ENCODE measurements at places on chromosomes 7 and 10.

DNA sequence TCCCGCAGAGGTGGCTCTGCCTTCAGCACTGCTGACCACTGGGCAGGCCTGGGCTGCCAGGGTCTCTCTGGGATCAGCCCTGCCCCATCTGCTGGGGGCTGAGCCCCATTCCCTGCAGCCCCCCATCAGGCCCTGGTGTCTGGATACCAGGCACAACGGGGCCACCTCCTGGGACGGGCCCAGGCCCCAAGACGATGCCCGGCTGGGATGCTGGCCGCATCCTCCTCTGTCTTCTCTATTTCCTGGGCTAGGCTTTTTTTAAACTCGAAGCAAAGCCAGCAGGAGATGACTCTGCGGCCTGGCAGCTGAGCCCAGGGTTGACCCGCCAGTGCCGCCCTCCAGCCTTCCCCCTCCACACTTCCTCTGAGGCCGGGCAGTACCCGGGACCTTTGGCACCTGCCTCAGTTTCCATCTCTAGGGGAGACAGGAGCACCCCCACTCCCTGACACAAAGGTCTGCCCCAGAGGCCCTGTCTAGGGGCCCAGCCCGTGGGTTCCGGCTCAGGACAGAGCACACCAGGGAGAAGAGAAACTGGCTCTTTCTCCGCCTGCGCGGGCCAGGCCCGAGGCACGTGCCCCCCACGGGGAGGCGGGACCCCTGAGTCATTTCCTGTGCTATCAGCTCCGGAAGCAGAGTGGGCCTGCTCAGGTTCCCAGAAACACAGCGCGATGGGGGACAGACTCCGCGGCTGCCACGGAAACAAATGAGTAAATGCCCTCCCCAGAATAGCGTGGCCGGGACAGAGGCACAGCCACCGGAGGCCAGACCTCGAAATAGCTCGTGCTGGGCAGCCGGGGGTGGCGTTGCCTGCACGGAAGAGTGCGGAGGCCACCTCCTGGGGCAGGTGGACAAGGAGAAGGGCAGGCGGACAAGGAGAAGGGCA is 84.6 kb upstream of the PDGFA start:
- no peak for DNase-seq

DNA sequence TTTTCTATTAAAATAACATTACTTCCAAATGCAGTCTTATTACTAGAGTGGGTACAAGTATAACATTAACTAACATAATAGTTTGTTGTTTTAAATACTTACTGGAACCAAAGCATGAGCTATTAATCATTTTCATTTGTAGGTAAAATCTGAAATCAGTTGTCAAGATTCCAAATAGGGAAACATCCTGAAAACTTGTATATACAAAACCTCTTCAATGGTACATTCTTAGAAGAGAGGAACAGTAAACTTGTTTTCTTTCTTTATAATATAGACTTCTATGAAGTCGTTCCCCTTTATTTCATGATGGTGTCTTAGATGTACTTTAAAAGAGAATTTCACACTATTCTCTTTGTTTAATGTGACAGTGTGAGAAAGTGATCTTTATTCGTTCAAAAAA is 85.9 kb downstream of the VTI1A start:
- no peak for DNase-seq

- DNase-seq: no peak
Measured at GRCh38 chr10:69628891-69629290, 1.2 kb upstream of the FAM241B start.

DNA sequence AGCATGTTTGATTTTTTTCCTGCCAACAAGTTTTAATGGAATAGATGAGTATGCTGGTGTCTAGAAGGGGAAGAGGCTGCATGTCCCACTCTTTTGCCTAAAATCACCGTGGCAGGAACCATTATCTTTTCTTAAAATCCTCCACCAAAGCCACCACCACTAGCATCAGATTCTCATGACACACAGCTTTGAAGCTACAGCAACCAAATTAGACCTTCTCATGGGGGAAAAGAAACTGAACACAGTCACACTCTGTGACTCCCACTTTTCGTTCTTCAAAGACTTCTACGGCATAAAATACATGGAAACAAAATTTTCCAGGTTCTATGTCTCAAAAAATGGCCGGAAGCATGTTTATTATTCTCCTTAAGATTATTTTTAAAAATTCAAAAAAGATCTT is 81.8 kb downstream of the SGMS1 start:
- DNase-seq: no peak

DNA sequence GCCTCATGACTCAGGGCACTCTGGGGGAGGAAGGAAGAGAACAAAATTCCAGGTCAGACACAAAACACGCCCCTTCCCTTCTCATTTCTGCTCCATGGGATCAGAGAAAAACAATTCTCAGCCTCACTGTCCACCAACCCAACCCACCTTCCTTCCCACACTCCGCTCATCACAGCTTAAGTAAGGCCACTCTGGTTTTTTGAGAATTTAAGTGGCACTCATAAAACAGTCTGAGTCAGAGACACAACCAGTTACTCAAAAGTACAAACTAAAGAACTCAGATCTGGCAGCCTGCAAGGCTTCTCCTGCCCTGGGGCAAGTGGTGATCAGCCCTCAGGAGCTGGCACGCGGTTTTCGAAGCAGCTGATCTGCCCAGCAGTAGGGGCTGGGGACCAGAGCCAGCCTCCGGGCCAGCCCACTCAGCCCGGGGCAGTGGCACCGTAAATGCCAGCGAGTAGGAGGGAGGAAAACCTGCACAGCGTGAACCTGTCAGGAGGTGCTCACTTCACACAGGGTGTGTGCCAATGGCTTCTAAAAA is 39.1 kb upstream of the ABLIM1 start:
- DNase-seq: peak; percentile 82

DNA sequence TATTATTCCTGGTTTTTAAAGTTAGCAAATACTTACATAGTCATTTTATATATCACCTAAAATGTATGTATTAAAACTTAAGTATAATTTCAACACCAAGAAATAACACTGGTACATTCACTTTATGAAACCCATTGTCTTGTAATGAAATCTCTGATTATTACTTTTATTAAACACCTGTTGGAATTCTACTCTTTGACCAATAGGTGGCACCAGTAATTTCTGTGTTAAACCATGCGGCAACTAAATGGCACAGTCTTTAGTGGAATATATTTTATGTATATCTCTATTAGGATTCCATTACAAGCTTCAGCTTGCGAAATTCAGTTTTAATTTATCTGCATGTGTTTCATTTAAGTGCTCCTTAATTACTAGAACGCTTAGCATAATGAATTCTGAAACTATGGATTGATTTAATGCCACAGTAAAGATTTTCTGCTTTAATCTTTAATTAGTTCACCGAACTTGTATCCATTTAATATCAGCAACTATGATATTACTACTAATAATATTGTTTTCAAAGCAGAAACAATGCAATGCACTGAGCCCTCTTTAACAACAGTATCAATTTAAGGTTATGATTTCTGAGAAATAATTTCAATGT is 181.3 kb downstream of the MAGI2 start:
- DNase-seq: no peak

- DNase-seq: no peak
Measured at GRCh38 chr10:132627666-132628531, 90.3 kb downstream of the INPP5A start.

GRCh38 chr10:52257692-52258075 is 56.4 kb upstream of the DKK1 start:
- no peak for DNase-seq

GRCh38 chr7:77337456-77337990 is 78.6 kb downstream of the GSAP start:
- DNase-seq: no peak

DNA sequence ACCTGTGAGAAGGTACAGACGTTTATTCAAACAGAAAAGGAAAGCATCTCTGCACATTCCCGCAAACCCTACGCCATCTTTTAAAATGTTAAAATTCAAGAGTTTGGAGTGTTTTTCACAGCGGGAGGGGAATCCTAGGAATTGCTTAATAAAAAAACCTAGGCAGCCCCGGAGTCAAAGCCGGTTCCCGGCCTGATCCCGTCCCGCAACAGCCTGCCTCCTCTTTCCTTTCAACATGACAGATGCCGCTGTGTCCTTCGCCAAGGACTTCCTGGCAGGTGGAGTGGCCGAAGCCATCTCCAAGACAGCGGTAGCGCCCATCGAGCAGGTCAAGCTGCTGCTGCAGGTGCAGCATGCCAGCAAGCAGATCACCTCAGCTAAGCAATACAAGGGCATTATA is 123.0 kb upstream of the VSTM2A start:
- no peak for DNase-seq

- no peak for DNase-seq
Measured at GRCh38 chr10:27100813-27101347, 586 bp upstream of the ANKRD26 start.

GRCh38 chr7:112280267-112280666 is 73.8 kb downstream of the ZNF277 start:
- no peak for DNase-seq

DNA sequence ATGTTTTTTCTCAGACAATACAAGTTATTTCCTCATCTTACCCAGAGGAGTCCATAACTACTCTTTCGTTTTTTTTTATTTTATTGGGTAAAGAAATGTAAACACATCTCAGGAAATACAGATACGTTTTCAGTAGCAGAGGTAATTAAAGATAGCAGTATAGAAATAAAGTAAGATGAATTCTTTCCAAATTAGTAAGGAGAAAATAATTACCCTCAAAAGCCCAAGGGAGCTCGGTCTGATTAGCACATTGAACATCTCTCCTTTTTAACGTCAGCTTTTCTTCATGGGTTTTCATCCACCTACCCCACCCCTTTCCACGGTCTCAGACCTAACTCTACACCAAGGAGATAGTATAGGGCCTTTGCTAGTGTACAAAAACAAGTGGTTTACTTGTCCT is 294.2 kb downstream of the GRID1 start:
- DNase-seq: no peak

- no peak for DNase-seq
Measured at GRCh38 chr7:45021604-45022296, 21.7 kb downstream of the CCM2 start.

DNA sequence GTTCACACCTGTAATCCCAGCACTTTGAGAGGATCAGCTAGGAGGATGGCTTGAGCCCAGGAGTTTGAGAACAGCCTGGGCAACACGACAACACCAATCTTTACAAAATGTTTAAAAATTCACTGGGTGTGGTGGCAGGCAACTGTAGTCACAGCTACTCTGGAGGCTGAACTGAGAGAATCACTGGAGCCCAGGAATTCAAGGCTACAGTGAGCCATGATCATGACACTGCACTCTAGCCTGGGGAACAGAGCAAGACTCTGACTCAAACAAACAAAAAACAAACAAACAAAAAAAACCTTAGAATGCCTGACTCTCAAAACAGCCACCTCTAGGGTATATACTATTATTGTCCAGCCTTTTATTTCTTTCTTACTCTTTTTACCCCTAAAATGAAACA is 56.5 kb upstream of the PAPSS2 start:
- no peak for DNase-seq

DNA sequence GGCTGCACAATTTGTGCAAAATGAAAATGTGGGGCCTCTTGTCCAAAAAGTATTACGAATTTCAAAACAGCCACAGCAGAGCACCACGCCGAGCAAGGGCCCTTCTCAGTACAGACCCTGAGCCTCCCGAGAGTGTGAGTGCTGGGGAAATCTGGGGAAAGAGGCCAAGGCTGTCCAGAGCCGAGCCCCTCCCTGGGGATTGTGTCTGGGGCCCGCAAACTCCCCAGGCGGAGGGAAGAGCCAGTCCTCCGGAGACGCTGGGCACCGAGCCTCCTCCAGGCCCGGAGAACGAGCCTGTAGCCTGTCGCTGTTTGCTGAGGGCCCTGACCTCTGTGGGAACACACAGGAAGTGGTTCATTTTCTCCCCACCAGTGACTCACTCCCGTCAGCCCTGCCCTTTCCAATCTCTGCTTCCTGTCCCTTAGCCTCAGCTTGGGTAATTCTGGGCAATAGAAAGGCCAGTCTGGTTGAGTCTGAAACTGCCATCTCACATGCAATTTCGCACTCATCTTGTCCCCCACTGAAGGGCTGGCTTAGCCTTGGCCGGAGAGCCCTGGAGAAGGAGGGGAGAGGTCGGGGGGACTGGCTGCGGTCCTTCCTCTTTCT is 19.5 kb upstream of the GNA12 start:
- peak; percentile 92 for DNase-seq

GRCh38 chr10:75464478-75465449 is 33.3 kb downstream of the LRMDA start:
- DNase-seq: no peak

GRCh38 chr10:62084451-62084850 is 183.0 kb downstream of the ARID5B start:
- DNase-seq: no peak

DNA sequence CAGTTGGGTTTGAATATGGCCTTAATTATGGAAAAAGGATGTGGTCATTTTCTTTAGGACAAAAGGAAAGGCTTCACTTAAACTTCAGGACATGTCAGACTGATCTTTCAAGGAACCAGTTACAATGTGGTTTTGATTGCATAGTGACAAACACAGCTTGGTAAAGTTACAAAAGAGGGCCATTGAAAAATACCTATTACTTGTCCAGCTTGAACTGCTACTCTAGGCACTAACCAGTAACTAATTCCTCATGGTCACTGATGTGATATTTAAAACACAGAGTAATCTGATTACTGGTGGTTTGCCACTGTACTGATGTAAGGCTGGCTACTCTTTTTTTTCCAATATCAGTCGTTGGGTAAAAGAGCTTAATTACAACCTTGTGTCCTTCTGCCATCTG is 22.6 kb downstream of the TES start:
- DNase-seq: no peak

DNA sequence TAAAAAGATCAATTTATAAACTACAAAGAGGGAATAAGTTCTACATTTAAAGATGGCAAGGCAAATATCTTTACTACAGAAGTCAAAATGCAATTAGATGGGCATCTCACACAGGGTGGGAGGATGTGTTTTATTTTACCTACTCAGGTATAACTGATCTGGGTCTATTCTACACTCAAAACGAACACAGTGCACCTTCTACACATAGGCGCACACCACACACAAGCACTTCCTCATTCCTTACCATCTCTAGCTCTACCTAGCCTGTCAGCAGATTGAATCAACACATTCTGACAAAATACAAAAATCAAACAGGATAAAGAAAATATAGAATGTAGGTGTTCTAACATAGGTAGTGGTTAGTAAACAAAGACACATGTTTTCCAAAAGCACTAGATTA is 64.8 kb downstream of the SGCE start:
- DNase-seq: no peak

GRCh38 chr10:122159141-122159970 is 111.7 kb upstream of the BTBD16 start:
- no peak for DNase-seq

- no peak for DNase-seq
Measured at GRCh38 chr10:102150970-102151773, 1.0 kb upstream of the NOLC1 start.

DNA sequence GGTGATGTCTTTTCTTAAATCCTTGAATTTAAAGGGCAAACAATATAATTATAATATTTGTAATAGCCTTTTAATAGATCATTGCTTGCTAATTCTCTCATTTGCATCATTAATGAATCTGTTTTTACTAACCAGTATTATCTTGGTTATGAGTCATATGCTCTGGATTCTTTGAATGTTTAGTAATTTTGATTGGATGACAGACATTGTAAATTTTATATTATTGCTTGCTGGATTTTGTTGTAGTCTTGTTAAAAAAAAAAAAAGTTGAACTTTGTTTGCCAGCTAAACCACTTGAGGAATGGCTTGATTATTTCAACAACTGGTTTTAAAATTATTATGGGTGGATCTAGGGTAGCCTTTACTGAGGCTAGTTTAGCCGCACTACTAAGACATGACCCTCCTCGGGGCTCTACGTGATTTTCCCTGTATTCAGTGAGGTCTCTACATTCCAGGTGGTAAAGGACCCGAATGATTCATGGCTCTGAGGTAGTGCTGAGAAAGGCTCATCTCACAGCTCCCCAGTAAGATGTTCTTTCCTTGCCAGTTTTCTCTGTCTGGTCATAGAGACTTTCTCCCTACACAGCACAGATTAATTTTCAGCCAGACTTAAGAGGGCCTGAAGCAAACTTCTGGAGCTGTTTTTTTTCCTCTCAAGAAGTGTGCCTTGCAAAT is 8.5 kb downstream of the C10orf90 start:
- peak; percentile 63 for DNase-seq

Data from AG09309 (cell line).